ENCODE measurements at places on chromosomes 3 and 15.

GRCh38 chr3:4834403-4834866, 144.8 kb upstream of the BHLHE40 start:
- DNase-seq = no peak

DNA sequence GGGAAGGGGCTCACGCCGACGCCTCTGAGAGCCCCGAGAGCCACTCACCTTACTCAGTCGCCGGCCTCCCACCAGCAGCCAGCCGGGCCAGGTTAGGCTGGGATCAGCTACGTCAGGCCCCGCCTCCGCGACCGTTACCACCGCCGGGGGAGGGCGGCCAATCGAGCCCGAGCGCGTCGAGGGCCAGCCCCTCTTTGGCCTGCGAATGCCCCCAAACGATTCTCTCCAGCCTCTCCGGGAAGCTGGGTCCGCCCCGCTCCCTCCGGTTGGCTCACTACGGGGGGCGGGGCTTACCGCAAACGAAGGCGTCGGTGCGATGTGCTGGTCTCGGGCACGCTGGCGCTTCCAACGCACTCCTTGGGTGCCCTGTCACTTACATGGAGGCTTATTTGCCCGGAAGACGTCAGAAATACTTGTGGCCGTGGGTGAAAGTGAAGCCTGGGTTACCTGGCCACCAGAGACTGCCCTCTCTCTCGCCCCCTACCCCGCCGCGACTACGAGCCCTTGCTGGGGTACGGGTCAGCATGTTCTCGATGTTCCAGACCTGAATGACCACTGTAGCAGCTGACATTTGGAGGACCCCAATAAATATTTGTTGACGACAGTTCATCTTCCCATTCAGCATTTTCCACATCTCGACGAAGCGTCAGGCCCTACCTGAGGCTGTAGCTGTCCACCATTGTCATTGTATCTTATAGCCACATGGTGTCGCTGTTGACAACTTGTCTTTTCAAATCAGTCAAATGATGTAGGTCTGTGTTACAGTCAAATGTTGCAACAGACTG, at the start of gene CEP70:
CEP70 (minus strand) TSS at position 111 of the 785 bp plus-strand sequence. CDS start 21,333 bp downstream, outside the sequence.
- DNase-seq = peak; percentile 85

DNA sequence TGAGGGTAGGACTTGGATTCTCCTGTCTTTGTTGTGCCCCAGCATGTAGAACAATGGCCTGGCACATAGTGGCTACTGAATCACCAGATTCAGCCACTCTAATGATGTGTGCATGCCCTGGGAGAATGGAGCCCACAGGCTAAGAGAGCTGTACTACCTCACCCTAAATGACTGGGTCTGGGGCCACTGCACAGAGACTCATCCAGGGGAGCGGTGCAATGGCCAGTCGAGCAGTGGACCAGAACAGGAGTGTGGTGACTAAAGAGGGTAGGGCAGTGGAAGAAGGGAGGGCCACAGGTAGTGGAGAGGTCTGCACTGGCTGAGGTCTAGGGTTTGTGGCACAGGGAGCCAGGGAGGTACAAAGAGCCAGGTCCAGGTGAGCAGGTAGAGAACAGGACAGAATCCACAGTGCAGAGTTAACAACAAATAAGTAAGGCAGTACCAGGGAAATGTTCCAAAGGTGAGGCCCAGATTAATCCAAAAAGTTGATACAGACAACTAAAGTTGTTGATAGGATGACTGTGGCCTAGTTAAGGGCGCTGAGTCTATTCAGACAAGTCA, 142.7 kb upstream of the ATP11B start:
- DNase-seq = no peak

- no peak for DNase-seq
Measured at GRCh38 chr15:29883126-29883525, 60.9 kb upstream of the TJP1 start.

DNA sequence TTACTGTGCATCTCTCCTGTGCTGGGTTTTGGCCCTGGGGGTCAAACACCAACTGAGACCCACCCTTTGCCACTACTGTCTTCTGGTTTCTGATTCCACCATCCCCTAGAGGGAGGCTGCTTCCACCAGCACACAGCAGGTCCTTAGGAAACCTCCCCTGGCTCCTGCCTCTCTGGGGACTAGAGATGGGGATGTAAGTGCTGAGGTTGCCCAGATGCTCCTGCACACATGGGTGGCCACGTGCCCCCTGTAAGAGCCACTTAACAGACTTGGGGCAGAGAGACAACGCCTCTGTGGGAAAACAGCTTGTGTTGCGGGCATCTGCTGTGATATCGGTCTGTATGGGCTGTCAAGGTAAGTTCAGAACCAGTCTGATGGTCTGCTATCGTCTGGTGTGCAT, 83.4 kb downstream of the ATP2B2 start:
- DNase-seq = no peak

DNA sequence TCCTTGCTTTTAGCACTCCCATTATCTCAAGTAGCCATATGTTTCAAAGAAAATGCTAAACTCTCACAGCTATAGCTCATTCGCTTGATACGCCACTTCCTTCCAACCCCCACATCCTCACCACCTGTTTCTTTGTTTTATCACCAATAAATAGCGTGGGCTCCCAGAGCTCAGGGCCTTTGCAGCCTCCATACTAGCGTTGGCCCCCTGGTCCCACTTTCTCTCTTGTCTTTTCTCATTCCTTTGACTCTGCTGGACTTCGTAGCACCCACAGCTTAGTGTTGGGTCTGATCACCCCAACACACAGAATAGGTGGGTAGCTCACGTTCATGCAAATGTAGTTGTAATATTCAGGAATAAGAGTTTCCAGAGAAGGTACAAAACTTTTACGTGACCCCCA, 4.1 kb upstream of the GPD1L start:
- no peak for DNase-seq

- DNase-seq = no peak
Measured at GRCh38 chr3:22632536-22632935, 570.6 kb upstream of the UBE2E2 start.

DNA sequence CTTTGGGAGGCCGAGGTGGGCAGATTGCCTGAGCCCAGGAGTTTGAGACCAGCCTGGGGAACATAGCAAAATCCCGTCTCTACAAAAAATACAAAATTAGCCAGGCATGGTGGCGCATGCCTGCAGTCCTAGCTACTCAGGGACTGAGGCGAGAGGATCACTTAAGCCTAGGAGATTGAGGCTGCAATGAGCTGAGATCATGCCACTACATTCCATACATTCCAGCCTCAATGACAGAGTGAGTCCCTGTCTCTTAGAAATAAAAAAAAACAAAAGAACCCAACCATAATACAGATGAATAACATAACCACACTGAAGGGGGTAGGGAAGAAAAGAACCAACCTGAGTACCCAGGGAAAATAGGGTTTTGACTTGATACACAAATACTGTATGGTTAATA, 19.7 kb upstream of the CGNL1 start:
- no peak for DNase-seq

DNA sequence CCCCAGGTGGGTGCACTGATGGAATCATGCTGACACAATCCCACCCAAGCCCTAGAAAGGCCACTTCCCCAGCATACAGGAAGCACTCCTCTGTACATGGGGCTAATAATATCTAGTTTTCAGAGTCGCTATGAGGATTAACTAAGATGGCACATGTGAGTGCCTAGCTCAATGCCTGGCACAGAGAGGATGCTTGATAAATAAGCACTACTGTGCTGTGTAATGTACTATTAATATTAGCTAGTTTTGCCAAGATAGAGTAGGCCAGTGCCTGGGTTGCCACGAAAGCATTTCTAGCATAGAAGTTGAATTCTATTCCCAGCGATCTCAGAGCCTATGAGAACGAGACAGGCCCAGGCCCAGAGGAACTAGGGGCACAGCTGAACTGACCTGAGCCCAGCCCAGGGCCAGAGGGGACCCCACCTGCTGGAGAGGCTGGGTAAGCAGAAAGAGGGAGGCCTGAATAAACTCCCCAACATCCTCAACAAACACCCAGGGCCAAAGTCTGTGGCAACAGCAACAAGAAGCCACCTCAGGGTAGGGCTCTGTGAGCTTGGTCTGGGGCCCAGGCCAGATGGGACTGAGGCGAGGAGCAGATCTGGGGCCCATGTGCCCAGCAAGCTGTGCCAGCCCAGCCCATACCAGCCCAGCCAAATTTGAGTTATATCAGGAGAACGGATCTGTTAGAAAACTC, 7.6 kb upstream of the SEMA7A start:
- no peak for DNase-seq

GRCh38 chr3:65864357-65864904, 174.3 kb downstream of the MAGI1 start:
- no peak for DNase-seq

DNA sequence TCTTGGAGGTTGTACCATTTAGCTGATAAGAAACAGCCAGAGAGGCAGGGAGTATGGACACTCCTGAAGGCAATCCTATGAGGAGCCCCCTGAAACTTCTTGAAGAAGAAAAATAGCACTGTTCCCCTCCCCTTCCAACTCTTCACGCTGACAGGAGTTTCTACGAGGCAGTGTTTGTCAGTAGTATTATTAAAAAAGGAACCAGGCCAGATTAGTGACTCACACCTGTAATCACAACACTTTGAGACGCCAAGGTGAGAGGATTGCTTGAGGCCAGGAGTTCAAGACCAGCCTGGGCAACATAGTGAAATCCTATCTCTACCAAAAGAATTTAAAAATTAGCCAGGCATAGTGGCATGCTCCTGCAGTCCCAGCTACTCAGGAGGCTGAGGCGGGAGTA, 38.7 kb downstream of the WWTR1 start:
- no peak for DNase-seq

GRCh38 chr15:44537735-44538240, 841 bp downstream of the EIF3J start:
- no peak for DNase-seq

- no peak for DNase-seq
Measured at GRCh38 chr3:48187579-48188265, 495 bp downstream of the CDC25A start.

- DNase-seq = no peak
Measured at GRCh38 chr15:36818260-36818659, 238.8 kb downstream of the CDIN1 start.

DNA sequence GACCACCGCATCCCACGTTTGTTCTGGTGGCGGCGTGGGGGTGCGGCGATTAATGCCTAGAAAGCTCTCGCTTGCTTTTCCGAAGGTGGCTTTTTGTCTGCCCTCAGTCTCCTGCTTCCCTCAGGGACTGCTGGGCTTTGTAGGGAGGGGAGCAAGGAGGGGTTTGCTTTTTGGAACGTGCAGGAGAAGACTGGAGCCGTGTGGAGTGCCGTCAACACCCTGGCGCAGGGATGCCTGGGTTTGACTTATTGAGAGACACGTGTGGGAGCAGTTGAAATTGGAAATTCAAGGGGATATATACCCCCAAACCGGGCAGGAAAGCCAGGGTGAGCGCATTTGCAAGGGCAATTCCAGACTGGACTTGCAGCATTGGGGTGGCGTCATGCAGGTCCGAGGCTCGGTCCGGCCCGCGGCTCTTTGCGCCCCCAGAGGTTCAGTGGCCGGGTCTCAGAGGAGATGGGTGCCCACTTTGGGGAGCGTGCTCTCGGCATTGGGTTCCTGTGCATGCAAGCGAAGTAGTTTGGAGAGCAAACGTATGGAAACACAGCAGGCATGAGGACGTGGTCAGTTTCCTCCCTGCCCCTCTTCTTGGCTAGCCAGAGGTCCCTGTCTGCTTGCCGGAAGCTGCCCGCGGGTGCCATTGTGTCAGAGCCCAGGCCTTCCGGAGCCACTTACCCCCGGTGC, 2.1 kb downstream of the EPHB1 start:
- DNase-seq = no peak

DNA sequence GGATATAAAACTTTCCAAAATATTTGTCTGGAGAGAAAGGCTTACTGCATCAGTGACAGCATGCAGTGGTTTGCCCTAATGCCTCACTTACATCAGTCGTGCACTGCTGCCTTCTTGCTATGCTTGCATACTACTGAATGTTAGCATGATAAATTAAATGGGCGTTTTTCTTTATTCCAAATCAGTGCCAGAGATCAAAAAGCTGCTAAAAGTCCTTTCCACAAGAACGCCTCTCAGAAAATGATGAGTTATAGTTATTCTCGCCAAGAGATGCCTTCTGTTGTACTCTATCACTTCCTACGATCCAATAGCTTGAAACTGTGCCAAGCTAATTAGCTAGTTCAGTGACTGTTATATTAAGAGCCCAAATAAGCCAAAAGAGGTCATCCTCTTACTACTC, 345.8 kb upstream of the ROBO2 start:
- DNase-seq = no peak

DNA sequence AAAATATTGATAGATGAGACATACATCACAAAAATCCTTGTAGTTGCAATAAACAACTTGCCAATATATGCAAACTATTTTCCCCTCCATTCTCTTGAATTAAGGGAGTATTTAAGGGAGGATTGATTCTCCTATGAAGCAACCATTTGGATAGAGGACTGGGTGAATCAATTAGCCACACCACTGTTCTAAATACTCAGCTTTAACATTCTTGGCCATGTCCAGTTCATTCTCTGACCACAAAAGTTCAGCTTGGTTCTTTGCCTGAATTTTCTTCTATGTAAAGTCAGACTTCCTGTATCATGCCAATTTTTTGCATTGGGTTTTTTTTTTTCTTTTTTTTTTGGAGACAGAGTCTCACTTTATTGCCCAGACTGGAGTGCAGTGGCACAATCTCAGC, 15.8 kb upstream of the SEC11A start:
- no peak for DNase-seq

DNA sequence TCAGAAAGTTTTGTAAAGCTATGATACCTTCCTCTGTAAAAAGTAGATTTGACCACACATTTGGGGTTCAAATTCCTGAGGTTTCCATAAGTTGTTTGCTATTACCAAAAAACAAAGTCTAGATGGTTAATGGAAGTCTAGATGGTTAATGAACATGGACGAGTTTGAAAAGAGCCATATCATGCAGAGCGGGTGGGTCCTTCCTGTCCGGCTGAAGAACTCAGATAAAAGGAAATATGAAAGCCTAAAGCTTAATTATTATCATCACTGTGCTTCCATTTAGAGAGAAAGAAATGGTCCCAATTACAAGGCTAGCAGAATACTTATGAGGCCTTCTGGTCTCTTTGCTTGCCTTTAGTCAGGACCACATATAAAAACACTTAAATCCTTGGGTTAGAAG, 132.1 kb upstream of the SATB1 start:
- no peak for DNase-seq

GRCh38 chr15:86591994-86592735, 512.5 kb downstream of the AGBL1 start:
- DNase-seq = no peak

- no peak for DNase-seq
Measured at GRCh38 chr3:12986986-12987385, 86.2 kb downstream of the IQSEC1 start.

DNA sequence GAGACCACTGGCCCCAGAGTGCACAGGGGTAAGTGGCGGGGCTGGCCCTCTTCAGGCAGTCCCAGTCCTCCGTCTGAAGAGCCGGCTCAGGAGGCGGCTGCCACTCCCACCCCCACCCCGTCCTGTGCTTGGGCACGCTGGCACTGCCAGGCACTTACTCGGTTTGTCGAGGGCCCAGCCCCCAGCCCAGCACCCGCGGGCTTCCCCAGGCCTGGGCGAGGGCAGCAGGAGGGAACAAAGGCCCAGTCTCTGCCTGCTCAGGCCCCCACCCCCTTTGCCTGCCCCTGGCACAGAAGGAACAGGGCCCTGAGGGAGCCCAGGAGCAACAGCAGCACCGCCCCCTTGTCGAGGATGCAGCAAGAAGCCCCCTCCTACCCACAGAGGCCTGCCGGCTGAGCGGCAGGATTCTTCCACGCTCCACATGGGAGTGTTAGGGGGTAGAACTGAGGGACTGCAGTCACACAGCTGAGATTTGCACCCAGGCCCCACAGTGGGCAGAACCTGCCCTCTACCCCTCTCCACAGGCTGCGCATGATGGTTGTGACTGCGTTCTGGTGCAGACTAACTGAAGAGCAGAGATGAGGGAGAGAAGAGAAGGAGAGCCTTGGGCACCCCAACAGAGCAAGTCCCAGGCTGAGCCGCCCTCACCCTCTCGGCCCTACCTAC, 8.9 kb downstream of the DUSP7 start:
- no peak for DNase-seq

GRCh38 chr3:9501226-9501625, 52.4 kb downstream of the LHFPL4 start:
- DNase-seq = no peak

Measured in AG04450 (cell line).